CD4-positive, alpha-beta T cell treated with Interleukin-15 for 4 hours (primary cell): ENCODE measurements at places on chromosomes 4 and X.

DNA sequence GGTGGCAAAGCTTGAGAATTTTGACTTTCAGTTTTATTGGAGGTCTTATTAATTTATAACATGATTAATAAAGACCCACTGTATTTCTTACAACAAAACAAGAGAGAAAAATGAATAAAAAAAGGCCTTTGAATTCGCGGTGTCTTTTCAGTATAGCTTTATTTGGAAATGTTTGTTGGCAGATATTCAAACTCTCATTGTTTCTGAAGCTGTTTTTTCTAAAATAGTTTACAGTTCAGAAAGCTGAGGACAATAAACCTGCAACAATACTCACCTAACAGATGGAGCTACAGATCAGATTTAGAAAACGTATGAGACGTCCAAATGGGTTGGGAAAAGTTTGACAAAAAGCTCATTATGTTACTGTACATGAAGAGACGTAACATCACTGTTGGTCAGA lies 2.4 kb upstream of the SPARCL1 start:
- no peak for DNase-seq

DNA sequence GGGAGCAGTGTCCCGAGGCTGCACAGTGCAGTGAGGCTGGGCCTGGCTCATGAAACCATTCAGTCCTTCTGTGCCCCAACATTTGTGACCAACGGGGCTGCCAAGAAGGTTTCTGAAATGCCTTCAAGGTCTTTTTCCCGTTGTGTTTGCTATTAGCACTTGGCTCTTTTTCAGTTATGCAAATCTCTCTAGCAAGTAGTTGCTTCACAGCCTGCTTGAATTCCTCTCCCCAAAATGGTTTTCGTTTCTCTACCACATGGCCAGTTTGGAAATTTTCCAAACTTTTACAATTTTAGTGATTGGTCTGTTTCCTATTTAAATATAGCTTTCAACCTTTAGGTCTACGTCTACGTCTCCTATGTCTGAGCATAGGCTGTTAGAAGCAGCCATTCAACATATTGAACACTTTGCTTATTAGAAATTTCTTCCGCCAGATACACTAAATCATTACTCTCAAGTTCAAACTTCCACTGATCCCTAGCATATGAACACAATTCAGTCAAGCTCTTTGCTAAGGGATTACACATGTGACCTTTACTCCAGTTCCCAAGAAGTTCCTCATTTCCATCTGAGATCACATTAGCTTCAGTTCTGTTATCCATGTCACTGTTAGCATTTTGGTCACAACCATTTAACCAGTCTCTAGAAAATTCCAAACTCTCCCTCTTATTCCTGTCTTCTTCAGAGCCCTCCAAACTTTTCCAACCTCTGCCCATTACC lies 901.8 kb downstream of the GLUD2 start:
- no peak for DNase-seq

DNA sequence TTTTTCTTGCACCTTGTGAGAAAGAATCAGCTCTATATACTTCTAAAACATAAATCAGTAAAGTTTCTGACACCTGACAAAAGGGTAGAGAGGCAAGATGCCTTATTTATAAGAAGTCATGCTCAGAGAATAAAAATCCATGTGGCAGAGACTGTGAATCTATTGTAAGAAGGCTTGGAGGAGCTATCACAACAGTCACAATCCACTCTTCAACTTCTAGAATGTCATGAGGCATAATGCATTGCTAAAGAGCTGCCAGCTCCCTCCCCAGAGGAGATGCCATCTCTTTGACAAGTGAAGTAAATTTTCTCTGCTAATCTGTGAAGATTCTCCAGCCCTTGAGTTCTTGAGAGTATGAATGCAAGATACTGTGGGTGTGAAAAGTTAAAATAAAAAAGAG lies 971.2 kb upstream of the IGFBP7 start:
- DNase-seq: no peak

- DNase-seq: no peak
Observed at GRCh38 chr4:8254076-8254475, 15.5 kb upstream of the HTRA3 start.

DNA sequence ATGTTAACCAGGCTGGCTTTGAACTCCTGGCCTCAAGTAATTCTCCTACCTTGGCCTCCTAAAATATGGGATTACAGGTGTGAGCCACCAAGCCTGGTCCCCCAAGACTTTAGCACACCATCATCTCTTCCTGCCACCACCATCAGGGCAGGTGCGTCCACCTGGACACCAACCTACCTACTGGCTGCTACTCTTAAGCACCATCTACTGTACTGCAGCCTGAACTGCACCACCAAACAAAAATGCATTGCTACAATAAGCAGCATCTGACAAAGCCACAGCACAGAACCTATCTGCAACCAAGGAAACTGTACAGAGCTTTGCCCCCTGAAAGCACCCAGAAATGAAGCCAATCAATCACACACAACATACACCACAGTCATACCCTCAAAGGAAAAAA lies 139.7 kb downstream of the EFHC2 start:
- DNase-seq: no peak

- no peak for DNase-seq
Observed at GRCh38 chrX:112025753-112026152, 56.8 kb downstream of the TRPC5 start.

DNA sequence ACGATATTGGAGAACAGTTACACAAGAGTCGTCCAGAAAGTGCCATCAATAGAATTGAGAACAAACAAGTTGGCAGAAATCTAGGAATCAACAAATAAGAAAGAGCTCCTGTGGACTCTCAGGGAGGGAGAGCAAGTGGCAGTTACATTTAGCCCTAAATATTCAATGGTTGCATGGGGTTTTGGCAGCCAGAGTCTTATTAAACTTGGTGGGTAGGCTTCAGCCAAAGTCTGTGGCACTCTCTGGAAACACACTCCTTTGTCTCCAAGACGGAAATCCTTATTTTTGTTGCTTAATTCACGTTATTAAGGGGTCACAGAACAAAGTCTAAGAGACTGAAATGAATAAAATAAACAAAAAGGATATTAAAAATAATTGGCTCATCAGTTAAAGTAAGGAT lies 742.2 kb upstream of the ATOH1 start:
- DNase-seq: no peak

DNA sequence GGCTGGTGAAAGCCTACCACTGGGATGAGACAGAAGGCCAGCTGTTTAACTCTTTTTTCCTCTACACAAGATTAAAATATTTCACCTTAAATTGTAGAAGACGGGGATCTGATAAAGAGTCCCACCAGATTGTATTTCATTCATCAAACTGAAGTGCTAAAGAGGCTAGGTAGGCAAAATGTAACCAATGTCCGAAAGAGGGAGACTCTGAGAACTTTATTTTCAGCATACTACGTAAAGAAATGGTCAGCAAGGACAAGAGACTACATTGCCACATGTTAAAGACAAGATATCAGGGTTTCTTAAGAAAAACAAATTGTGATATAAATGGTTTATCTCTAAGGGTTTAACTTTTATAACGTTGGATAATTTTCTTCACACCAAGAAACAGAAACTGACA lies 71.6 kb upstream of the INPP4B start:
- no peak for DNase-seq

GRCh38 chr4:40276546-40276945 lies 58.6 kb upstream of the CHRNA9 start:
- DNase-seq: no peak

DNA sequence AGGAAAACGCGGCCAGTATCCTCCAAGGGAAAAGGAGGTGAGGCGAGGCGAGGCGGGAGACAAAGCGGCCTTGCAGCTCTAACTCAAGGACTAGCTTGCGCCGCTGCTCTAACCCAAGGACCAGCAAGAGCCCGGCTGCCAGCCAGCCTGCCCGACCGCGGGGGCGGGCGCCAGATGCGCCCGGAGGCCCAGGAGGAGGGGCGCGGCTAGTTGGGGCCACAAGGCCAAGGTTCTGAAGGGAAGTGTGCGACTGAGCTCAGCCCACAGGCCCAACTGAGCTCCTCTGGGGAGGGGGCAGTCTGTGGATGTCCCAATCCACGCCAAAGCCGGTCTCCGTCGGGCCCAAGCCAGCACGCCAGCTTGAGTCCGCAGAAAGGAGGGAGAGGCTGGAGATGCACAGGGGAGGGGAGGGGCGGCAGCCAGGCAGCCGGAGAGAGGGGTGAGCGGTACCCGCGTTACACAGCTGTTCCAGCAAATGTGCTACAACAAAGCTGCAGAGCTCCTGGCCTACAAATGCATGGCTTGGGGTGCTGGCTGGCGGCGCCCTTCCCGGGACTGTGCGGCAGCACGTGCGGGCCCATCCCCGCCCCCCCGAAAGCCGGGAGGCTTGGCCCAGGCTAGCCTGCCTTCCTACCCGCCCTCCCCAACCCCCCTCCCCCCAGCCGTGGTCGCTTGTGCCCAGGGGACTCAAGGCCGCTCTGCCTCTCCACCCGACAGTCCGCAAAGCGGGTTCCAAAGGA lies 637 bp downstream of the AMER1 start:
- DNase-seq: no peak

- no peak for DNase-seq
Observed at GRCh38 chrX:134792077-134792476, 133.8 kb upstream of the PLAC1 start.

GRCh38 chr4:169612871-169613859 lies 782 bp upstream of the NEK1 start:
- DNase-seq: peak; percentile 78

DNA sequence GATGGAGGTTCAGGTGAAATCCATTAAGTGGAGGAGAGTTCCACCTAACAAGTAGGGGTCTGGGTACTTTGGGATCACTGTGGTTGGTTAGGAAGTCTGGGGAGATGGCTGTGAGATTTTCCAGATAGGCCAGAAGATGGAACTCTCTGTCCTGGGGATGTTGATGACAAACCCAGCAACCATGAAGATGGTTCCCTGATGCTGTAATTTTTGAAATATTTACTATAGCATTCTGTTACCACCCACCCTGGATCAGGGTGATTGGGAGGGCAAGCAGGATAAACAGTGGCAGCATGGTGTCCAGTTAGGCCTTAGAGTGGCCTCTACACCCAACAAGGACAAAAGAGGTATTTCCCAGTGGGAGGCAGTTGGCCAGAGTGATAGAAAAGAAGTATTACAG lies 15.9 kb upstream of the NELFA start:
- no peak for DNase-seq

- DNase-seq: no peak
Observed at GRCh38 chr4:98710831-98711230, 52.4 kb upstream of the TSPAN5 start.

DNA sequence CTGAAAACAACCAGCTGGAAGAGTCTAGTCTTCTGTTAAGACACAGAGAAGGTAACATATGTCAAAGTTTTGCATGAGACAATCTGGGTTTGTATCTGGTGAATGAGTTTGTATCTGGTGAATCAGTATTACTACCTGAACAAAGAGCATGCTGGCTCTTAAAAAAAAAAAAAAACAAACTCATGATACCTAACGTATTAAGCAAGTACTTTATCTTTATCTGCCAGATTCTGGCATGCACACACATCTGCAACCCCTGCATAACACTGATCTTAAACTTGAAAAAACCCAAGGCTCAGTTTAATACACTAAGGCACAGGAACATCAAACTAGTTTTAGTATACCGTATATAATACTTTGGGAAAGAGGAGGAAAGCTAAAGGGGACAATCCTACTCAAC lies 5.8 kb downstream of the YTHDC1 start:
- no peak for DNase-seq

DNA sequence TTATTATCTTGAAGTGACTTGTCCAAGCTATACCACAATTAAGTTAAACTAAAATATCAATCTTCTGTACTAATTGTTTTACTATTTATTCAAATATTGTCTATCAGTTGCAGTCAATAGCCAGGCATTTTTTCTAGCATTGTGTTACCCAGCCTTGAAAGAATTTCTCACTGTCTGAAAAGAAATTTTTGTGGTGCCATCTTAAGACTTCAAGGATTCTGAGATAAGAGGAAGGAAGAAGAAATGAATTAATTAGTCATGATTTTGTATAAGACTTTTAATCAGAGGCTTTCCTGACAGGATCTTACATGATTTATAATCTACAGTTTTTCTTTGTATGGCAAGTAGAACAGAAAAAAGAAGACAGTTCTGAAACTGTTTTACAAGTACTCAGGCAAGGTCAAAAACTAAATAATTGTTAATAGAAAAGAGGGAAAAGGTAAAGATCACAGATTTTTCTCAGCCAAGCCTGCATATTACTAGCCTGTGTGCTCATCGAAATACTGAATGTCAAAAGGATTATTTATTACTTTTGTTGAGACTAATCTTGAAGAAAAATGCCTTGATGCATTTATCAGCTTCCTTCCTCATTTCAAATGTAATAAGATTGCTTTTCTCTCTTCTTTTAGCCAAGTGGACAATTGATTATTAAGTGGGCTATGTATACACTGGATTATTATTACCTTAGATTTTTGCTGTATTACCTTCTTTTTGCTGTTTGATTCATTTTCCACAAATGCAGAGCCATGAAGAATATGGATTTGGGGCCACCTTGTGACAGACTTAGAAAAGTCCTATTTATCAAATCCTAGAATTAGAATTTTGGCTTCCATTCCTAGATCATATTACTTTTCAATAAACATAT lies 53.8 kb downstream of the CXCL1 start:
- no peak for DNase-seq

- DNase-seq: no peak
Observed at GRCh38 chrX:71659959-71660358, 7.4 kb upstream of the LOC101059915 start.
